Gastrocnemius medialis (tissue), 4 donors: ENCODE measurements at places on chromosomes 2 and 18. TPM values are rescaled to one million over a fixed set of nuclear protein-coding genes. Genes with fewer than 3 reads are reported as not detected.

ERBB4 gene
- 2.8 TPM for total RNA-seq

C2orf80 gene
- not detected for total RNA-seq

SERPINB13 gene
- total RNA-seq, result not detected

MAP3K19 gene
- not detected for total RNA-seq

PROC gene
- 0.58 TPM for total RNA-seq

CNRIP1 gene
- 4.7 TPM for total RNA-seq

ZEB2 gene
- total RNA-seq, result 24.2 TPM

DTNB gene
- 6.6 TPM for total RNA-seq

AOX1 gene
- total RNA-seq, result 39.3 TPM

CAPN14 gene
- total RNA-seq, result not detected

PRSS56 gene
- 1.0 TPM for total RNA-seq

BMP10 gene
- total RNA-seq, result not detected

AMER3 gene
- total RNA-seq, result not detected

CACNB4 gene
- 0.46 TPM for total RNA-seq

LIMS2 gene
- 5.3 TPM for total RNA-seq

AGXT gene
- total RNA-seq, result not detected

FBLN7 gene
- 3.3 TPM for total RNA-seq

ZCCHC2 gene
- 22.1 TPM for total RNA-seq

ST8SIA5 gene
- 5.5 TPM for total RNA-seq

ABCG8 gene
- not detected for total RNA-seq

CNDP1 gene
- total RNA-seq, result not detected

MARCO gene
- 2.1 TPM for total RNA-seq

RAD51AP2 gene
- not detected for total RNA-seq

UGT1A10 gene
- not detected for total RNA-seq

UGT1A3 gene
- 0.16 TPM for total RNA-seq

FBXO48 gene
- total RNA-seq, result 1.9 TPM

CCDC85A gene
- total RNA-seq, result 6.5 TPM

SANBR gene
- total RNA-seq, result 6.5 TPM

TNFRSF11A gene
- 1.8 TPM for total RNA-seq

COPS9 gene
- total RNA-seq, result 167 TPM

CRYGD gene
- total RNA-seq, result not detected

RASGRP3 gene
- total RNA-seq, result 10.0 TPM

METTL8 gene
- 22.0 TPM for total RNA-seq

CD207 gene
- not detected for total RNA-seq

RESP18 gene
- total RNA-seq, result not detected

CLASP1 gene
- total RNA-seq, result 73.9 TPM

MATN3 gene
- 0.34 TPM for total RNA-seq

CPO gene
- total RNA-seq, result 0.26 TPM

STPG4 gene
- total RNA-seq, result not detected

ANKRD30B gene
- not detected for total RNA-seq

SNTG2 gene
- 0.55 TPM for total RNA-seq

SERPINB5 gene
- not detected for total RNA-seq

HOXD3 gene
- 0.36 TPM for total RNA-seq

CRIM1 gene
- 98.0 TPM for total RNA-seq

GPAT2 gene
- 4.7 TPM for total RNA-seq

LONRF2 gene
- 8.8 TPM for total RNA-seq

RPIA gene
- total RNA-seq, result 5.4 TPM

PLCD4 gene
- total RNA-seq, result 36.2 TPM

REEP1 gene
- 4.2 TPM for total RNA-seq

SCG2 gene
- total RNA-seq, result not detected

KIAA2012 gene
- total RNA-seq, result not detected

EVX2 gene
- total RNA-seq, result not detected

IL36G gene
- total RNA-seq, result not detected
